ENCODE measurements at places on chromosomes 2 and 18. TPM values are rescaled to one million over a fixed set of nuclear protein-coding genes. Genes with fewer than 3 reads are reported as not detected.
A peak's percentile ranks its signal among the peaks of the same experiment; 100 is the strongest.

Gene PRSS56
- not detected for total RNA-seq

DNA sequence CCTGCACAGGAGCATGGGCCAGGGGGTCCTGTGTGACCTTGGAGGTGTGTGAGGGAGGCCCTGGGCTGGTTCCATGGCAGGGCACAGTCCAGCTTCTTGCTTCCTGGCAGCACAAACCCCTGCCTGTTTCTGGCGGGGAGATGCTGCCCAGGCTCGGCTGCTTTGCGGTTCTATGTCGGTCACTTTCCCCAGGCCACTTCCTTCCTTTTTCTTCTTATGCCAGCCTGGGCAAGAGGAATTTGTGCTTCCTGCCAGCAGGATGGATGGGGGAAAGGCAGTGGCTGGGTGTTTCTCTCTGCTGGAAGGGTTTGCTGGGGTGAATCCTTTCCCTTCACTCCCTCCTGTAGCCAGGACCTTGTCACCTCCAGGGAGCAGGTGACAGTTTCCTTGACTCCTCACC lies 24.3 kb downstream of the ASAP2 start:
- peak; percentile 17 for DNase-seq

GRCh38 chr2:237012004-237012403 lies 73.7 kb upstream of the COPS8 start:
- DNase-seq, result no peak

Gene ANKRD30BL
- total RNA-seq, result not detected

DNA sequence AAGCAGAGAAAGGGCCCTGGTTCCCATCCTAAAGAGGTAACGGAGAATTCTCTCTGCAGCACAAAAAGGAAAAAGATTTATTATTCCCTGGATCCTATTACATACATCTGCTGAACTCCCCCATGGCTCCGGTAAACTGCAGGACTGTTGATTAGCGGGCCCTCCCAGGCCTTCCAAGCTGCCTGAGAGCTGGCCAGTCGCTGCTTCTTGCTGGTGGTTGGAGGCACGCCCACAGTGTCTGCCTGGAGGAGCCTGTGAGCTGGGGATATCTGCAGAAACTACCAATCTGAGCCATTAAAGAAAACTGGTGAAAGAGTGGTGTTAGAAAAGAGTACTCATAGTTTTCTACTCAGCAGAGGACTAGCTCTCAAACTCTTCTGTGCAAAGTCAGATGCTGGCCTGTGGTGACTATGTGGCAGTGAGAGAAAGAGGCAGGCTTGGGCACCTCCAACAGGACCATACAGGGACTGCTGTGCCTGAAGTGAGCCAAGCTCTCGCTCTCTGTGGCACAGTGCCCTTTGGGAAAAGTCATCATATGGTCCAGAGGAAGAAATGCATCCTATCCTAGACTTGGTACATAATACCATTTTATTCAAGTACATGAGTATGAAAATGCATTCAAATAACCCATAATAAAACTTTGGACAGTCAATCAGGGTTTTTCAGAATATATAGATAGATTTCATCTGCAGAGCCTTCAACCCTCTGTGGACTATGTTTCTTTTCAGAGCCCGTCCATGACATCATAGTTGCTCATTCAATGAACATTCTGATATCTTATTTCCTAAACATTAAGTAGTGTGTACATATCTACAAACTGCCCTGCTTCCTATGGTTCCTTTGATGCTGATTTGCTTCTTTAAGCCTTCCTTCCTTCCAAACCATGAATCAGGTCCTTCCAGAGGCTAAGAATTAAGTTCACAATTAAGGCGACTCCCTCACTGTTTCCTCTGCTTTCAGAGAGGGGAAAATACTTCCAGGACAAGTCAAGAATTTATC lies 242.0 kb upstream of the LYPD1 start:
- no peak for DNase-seq

- DNase-seq, result peak; percentile 37
Measured at GRCh38 chr2:177078416-177078815, 134.2 kb upstream of the HNRNPA3 start.

Gene DQX1
- total RNA-seq, result not detected

Gene FAM237A
- not detected for total RNA-seq

DNA sequence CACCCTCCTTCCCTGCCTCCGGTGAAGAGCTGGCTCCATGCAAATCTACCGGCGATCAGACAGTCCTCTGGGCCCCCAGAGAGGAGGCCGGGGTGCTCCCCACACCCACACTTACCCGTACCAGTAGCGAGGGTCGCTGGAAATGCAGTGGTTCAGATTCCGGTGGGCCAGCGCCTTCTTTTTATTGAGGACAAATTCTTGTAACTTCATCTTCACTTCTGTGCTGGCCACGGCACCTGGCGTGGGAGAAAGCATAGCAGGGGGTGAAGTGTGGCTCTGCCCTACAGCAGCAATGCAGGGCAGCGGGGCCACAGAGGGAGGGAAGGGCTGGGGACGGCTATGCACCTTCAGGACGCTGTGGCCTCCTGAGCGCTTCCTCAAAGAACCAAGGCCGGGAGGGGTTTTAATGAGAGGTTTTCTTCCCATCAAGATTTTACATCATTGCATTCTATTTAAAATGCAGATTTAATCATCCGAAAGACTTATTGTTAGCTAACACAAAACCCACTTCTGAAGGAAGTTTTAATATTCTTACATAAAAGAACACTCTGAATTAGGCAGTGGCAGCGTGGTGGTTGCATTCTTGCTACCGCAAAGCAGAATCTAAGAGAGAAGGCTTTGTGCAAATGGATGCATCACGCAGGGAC lies 237.0 kb downstream of the HDAC4 start:
- no peak for DNase-seq

GRCh38 chr2:233223059-233223894 lies 28.2 kb upstream of the ATG16L1 start:
- no peak for DNase-seq

Gene HOXD4
- 1.6 TPM for total RNA-seq

Gene CXXC1
- total RNA-seq, result 39.7 TPM

GRCh38 chr2:70596739-70597138 lies 43.1 kb upstream of the TGFA start:
- DNase-seq, result peak; percentile 90

GRCh38 chr2:236054621-236055305 lies 113.4 kb downstream of the GBX2 start:
- DNase-seq, result no peak

Gene ALPP
- not detected for total RNA-seq

Gene ZBTB7C
- total RNA-seq, result 51.5 TPM

DNA sequence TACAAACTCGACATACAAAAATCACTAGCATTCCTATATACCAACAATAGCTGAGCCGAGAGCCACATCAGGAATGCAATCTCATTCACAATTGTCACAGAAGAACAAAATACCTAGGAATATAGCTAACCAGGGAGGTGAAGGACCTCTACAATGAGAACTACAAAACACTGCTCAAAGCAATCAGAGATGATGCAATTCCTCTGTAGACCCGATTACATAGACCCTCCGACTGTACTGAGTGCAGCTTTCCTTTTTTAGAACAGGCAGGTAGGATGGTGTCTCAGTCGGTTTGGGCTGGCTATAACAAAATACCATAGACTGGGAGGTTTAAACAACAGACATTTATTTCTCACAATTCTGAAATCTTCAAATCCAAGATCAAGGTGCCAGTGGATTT lies 139.5 kb upstream of the REV1 start:
- DNase-seq, result no peak

DNA sequence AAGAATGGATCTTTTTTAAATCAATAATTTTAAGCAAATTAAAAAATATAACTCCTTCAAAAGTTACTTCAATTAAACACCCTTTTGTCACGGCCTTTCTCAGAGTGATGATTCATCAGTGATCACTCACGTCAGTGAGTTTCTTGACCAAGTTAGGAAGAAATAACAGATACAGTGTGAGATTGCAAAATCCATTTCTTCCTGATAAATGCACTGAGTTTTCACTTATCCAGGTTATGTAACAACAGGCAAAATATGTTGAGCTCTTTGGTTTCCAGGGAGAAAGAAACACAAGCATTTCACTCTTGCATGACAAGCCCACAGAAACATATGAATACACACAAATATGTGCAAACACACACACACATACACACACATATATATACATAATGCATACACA lies 195.9 kb upstream of the CYRIA start:
- DNase-seq, result no peak

Gene ANTXR1
- 83.8 TPM for total RNA-seq

GRCh38 chr2:55810622-55811020 lies 113.0 kb downstream of the EFEMP1 start:
- no peak for DNase-seq

GRCh38 chr2:3451926-3452671 lies 67.2 kb downstream of the ADI1 start:
- DNase-seq, result peak; percentile 95

GRCh38 chr2:7930800-7931635 lies 750.8 kb upstream of the ID2 start:
- DNase-seq, result peak; percentile 82

Gene FOXI3
- not detected for total RNA-seq

GRCh38 chr2:25131567-25132298 lies 36.6 kb downstream of the POMC start:
- no peak for DNase-seq

Gene OTOF
- total RNA-seq, result 0.67 TPM

DNA sequence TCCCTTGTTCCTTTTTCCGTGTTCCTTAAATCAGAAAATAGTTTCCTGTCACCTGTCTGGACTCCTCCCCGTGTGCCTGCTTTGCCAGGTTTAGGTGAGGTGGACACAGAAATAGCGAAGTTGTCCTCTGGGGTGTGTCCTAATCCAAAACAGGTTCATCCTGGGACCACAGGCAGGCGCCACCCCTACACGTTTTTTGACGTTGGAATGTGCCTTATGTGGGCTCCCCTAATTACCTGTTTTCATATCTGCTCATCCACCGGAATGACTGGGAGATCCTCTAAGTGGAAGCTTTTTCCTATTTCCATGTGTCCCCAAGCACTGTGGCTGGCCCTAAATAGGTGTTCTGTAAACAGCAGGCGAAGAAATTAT lies 49.0 kb upstream of the PAIP2B start:
- no peak for DNase-seq

GRCh38 chr18:9361191-9361590 lies 26.6 kb downstream of the TWSG1 start:
- no peak for DNase-seq

Gene ALPI
- total RNA-seq, result not detected

DNA sequence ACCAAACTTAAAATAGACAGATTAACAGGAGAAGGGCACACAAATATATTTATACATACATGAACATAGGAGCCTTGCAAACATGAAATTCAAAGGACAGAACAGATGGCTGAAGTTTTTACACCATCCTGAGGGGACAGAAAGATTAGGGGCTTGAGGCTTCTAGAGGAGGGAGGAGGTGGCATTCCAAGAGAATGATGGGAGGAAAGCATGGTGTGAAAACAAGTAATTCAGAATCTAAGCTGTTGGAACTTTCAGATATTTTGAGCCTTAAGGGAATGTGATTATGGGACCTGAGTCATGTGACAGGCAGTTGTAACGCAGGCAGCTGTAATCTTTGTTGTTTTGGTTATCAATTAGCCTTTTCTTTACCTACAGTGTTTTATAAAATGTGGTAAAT lies 225.2 kb upstream of the SPOPL start:
- DNase-seq, result no peak

GRCh38 chr18:32919799-32920198 lies 147.0 kb upstream of the KLHL14 start:
- peak; percentile 64 for DNase-seq

- no peak for DNase-seq
Measured at GRCh38 chr2:59233448-59233847, 992.3 kb upstream of the FANCL start.

- no peak for DNase-seq
Measured at GRCh38 chr2:239688122-239688681, 287.4 kb upstream of the HDAC4 start.

Gene SERPINB4
- not detected for total RNA-seq

Measured in thyroid gland (tissue), 4 donors.